ENCODE measurements at places on chromosomes 6 and 20. TPM values are rescaled to one million over a fixed set of nuclear protein-coding genes. Genes with fewer than 3 reads are reported as not detected.

SNAP25 gene
- total RNA-seq: not detected

DNA sequence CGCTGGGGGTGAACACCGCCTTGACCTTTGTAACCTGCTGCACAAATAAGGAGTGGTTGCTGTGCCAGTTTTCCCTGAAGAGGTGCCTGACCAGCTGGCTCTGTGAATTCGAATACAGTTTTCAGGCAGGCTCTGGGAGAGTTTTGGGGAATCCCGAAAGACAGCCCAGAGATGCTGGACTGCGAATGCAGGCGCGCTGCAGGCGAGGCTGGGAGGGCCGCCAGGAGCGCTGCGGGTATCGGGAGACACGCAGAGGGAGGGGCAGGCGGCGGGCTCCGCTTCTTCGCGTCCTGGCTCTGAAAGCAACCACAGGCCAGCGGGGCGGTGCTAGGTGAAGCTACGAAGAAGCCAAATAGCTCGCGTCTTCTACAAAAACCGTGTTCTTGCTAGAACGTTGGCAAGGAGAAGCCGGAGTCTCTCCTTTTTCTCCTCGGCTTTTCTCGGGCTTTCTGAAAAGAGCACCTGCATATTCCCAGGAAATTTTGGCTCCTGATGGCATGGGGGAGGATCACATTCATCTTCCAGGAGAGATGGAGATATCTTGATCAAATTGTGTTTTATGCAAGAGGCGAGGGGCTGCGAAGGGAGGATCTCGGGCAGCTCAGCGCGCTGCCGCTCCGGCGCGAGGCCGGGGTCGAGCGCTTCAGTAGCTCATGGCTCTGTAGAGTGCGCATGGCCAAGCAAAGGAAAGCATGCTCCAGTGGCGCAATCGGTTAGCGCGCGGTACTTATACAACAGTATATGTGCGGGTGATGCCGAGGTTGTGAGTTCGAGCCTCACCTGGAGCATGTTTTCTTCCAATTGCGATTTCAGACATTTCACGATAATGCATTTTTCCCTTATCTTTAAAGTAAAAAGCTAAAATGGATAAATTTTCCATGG is 158.1 kb upstream of the ZNF184 start:
- DNase-seq: peak; percentile 51

GRCh38 chr20:63007646-63008488 is 1.1 kb upstream of the BHLHE23 start:
- no peak for DNase-seq

- peak; percentile 39 for DNase-seq
Observed at GRCh38 chr6:111794727-111795452, 78.4 kb downstream of the FYN start.

ADGRB3 gene
- not detected for total RNA-seq

GRCh38 chr6:119138906-119139541 is 60.6 kb upstream of the FAM184A start:
- no peak for DNase-seq

GRCh38 chr6:143068001-143068400 is 7.3 kb downstream of the AIG1 start:
- no peak for DNase-seq

- DNase-seq: no peak
Observed at GRCh38 chr6:37543361-37543760, 43.7 kb upstream of the CCDC167 start.

Measured in activated CD8-positive, alpha-beta T cell treated with anti-CD3 and anti-CD28 coated beads, Interleukin-2, amount 10 ng/mL, durations not matched to agents 7 days and 5 days (primary cell).